ENCODE measurements at places on chromosomes 1 and 21.

DNA sequence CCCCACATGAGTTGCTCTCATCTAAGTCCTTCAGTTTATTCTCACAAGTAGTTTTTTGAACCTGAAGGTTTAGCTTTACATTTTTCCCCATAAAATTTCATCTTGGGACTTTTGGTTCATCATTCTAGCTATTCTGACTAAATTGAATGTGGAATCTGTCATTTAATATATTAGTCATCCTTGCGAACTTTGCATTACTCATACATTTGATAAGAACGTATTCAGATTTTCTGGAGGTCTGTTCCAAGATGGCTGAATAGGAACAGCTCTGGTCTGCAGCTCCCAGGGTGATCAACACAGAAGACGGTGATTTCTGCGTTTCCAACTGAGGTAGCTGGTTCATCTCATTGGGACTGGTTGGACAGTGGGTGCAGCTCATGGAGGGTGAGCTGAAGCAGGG is 59.8 kb upstream of the CSF1 start:
- DNase-seq = no peak

GRCh38 chr1:179175011-179175841 is 54.3 kb downstream of the ABL2 start:
- peak; percentile 60 for DNase-seq

DNA sequence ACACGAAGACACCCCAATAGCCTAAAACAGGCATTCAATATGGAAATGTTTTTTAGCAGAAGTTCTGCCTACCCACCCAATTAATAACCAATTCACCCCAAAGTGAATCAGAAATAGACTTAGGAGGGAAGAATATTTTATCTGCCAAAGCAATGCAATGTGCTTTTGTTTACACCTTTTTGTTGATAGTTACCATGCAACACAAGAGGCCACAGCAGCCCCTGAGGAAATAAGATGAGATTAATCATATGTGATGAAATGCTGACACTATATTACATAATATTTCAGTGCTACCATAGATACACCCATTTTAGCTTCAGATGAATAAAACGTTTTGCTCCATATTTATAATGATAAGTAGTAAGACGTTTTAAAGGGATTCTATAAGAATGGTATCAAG is 60.9 kb upstream of the RGS2 start:
- no peak for DNase-seq

GRCh38 chr1:179137617-179138255 is 55.9 kb downstream of the TOR3A start:
- no peak for DNase-seq

DNA sequence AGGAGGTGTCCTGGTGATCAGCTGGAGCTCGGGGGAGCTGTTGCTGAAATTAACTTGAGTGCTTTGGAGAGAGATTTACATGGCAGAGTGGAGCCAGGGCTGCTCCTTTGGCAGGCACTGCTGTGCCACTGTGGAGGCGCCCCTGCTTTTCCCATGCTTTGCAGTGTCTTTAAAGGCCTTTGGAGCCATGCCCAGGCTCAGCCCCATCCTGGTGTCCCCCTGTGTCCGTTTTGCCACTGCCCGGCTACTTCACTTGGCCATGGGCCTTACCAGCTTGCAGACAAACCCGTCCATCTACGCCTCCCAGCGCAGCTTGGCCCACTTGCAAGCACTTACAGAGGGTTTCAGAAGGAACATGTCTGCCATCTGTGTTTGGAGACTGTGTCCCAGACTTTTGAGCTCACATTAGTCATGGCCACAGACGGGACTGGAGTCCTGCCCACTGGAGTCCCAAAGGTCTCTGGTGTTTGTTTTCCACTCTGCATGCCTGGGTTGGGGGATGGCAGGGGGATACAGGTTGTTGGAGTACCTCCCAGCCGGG is 18.2 kb upstream of the LAMTOR5 start:
- no peak for DNase-seq

DNA sequence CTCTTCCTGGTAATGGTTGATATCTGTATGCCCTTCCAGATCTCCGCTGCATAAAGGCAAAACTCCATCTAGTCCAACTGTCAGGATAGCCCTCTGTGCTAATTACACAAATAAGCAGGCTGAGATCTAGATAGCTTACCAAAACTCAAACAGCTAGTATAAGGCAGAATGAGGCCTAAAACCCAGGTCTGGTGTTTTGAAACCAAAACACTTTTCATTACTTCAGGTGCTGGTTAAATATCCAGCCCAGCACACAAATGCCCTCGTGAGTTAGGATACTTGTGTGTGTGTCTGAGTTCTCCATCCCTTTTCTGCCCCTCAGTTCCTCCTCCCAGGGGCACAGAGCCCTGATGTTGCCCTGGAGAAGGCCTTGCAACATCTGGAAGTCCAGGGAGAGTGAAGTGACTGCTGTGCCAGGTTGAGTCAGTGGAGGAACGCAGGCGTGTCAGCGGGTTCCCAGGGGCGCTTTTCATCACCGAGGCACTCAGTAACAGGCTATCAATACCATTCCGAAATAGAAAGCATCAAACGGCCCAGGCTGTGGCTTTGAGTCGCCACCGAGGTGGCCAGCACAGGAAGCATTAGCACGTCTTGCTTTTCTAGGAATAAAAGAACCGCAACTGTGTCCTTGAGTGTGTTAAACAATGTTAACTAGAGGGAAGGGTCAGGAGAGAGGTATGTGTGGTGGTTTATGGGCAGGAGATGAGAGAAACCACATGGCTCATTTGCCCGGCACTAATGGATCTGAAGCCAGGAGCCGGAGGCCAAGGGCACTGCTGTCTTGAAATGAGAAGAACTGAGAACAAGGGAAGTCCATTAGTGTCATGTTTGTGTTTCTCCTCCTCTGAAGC is 90.7 kb upstream of the WLS start:
- no peak for DNase-seq
